ENCODE measurements at places on chromosomes 13 and 19.

DNA sequence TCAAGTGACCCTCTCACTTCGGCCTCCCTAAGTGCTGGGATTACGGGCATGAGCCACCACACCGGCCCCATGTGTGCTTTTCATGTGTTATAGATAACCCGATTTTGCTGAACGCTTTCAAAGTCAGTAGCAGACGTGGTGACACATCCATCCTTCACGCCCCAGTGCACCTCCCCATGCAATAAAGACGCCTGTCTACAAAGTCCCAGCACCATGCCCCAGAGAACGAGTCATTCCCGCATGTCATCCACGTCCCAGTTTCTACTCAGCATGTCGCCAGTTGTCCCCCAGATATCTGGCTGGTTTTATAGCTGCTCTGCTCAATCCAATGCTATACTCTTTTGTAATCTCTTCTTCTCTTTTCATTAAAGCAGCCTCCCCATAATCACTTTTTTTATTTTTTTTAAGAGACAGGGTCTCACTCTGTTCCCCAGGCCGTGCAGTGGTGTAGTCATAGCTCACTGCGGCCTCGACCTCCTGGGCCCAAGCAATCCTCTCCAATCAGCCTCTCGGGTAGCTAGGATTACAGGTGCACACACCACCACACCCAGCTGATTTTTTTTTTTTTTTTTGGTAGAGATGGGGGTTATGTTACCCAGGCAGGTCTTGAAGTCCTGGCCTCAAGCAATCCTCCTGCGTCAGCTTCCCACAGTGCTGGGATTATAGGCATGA lies 42.5 kb downstream of the DNM2 start:
- no peak for DNase-seq

- no peak for DNase-seq
These were observed 5.8 kb downstream of the PEG3 start for GRCh38 chr19:56834564-56835375.

GRCh38 chr13:107458269-107458668 lies 757.1 kb downstream of the LIG4 start:
- DNase-seq: no peak

DNA sequence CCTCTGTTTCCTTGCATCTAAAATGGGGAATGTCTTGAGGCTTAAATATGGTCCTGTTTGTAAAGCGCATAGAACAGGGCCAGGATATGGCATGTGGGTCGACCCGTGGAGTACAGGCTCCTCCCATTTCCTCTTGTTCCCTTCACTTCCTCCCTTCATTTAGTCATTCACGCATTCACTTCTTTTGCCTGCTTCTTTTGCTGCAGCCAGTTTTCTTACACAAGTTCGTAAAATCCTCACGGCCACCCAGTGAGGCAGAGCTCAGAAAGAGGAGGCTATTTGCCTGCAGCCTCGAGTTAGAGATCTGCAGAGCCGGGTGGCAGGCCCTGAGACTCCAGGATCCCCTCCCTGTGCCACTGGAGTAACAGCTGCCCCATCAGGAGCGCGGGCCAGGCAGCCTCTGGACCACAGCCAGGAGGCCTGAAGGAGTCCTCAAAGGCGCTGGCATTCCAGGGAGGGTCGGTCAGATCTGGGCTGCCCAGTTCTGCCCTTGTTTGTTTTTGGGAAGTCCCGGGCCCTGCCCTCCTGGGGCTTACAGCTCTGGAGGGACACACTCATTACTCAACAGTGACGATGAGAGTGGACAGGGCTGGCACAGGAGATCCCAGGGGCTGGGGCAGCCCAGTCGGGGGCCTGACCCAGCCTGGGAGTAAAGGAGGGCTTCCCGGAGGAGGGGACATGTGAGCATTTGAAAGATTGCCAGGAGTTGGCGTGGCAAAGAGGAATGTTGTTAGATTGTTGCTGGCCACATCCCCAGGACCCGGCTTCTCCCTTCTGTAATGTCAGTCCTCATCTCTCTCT lies 4.6 kb downstream of the PPP5C start:
- DNase-seq: peak; percentile 90

GRCh38 chr19:33691736-33692135 lies 70.0 kb downstream of the CHST8 start:
- DNase-seq: peak; percentile 39

- DNase-seq: no peak
These were observed 59.9 kb downstream of the LIG4 start for GRCh38 chr13:108155185-108156106.

DNA sequence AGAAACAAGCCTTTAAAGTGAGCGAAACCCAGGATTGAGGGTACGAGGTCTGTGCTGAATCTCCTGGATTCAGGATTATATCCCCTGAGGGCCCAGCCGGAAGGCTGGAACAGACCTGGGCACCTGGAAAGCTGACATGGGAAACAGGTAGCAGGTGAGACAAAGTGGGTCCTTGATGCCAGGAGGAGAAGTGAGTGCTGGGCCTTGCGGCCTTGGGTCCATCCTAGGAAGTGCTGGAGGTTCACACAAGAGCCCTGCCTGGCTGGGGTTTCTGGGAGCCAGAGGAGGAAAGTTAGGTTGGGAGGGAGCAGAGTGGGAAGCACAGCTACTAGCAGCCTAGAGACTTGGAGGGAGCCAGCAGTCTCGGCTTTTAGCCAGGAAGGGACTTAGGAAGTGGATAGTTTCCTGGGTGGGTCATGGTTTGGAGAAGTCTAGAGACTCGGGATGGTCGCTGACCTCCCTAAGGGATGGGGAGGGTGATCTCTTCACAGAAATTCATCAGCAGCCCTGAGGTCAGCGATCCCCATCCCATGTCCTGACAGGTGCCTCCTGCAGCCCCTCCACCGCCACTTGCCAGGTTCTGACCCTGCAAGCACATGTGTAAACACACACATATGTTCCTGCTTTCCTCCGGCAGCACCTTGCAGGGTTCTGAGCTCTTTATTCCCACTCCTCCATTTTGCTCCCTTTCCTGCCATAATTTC lies 29.4 kb upstream of the ZNF492 start:
- peak; percentile 30 for DNase-seq

DNA sequence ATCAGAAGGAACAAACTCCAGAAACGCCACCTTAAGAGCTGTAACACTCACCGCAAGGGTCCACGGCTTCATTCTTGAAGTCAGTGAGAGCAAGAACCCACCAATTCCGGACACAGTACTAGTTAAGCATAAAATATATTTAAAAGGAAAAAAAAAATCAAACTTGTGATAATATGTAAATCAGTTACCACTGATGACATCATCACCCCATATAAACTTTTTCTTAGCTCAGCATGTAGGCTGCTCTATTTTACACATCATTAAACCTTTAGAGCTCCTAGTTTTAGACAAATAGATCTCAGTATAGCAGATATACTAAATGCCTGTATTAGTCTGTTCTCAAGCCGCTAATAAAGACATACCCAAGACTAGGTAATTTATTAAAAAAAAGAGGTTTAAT lies 668.1 kb downstream of the PCDH9 start:
- DNase-seq: no peak

DNA sequence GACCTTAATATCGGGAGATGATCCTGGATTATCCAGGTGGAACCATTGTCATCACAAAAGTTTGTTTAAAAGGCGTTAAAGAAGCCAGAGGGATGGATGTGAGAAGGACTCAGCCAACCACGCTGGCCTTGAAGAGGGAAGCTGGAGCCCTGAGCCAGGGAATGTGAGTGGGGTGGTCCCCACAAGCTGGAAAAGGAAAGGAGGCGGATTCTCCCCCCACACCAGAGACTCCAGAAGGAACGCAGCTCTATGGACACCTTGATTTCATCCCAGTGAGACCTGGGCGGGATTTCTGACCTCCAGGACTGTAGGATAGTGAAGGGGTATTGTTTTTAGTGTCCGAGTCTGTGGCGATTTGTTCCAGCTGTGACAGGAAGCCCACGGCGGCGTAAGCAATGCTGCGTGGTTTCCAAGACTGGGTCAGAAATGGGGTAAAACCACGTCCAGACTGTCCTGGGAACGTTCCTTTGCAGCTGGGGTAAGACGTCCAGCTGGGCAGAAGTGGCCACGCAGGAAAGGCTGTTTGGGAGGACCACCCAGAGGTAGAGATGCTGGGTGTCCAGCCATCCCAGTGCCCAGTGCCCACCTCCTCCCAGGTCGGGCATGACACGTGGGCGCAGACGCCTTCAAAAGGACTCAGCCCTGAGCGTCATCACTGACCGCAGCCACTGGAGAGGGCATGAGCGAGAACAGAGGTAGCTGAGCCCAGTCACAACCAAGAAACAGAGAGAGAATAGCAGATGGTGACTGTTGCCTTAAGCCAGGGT lies 125.4 kb upstream of the USP29 start:
- DNase-seq: no peak

DNA sequence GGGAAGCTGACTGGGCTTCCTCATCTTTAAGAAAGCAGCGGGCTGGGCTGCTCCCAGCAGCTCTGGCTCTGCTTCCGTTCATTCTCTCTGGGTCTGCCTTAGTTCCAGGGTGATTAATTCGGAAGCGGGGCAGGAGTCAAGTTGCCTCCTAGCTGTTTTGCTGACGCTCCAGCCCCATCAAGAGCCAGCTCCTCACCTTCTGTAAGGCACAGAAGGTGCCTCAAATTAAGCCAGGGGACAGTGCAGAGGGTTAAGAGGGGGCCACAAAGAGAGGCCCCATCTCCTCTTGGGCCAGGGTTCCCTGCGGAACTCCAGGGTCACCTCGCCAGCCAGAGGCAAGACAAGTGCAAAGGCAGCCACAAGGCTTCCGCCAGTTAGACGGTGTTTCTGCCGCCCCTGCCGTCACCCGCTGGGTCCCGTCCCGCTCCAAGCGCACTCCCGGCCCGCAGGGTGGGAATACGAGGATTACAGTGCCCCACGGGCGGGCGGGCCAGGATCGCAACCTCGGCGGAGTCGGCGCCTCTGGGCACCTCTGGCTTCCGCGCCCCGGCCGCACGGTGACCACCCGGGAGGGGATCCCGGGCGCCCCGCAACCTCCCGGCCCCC lies 508 bp downstream of the SLC15A1 start:
- DNase-seq: no peak

DNA sequence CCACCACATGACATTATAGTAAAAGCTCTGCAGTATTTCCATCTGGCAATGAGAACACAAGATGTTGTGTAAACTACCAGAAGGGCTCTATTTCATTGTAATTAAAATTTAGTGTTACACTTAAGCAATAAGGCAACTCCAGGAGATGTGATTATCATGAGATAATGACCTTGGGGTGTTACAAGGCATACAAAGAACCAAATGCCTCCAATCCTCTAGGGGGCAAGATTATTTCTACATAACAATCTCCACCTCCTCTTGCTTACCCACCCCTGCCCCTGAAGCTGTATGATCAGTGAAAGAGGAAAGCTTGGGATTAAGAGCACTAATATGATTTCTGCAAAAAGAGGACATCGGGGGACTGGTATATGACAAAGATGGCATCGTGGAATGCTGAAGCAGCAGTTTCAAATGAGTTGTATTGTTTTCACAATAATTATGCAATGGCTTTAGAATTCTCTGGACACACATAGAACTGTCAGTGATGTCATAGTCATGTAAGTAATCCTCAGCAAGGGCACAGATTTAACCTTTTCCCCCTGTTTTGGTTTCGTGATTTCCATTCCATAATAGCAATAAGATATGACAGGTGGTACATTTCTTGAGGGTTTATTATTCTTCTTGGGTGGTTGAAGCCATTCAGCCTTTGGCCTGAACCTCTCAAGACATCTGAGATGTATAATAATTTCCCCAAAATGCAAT lies 295.3 kb downstream of the MZT1 start:
- no peak for DNase-seq

DNA sequence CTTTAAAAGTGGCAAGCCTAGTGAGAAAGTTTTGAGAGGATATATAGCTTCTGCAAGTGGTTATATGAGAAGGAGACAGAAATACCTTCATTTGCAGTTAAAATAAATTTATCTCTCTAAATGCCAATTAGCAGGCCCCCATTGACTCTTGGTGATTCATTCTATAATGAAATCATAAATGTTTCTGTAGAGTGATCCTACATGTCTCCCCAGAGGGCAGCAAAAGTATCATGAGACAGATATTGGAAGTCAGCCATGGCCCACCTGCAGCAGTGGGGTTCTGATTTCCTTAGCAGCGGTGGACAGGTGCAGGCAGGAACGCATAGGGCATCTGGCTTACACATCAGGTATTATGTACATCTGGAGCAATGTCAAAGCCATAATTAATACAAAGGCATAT lies 385.4 kb upstream of the SLC10A2 start:
- no peak for DNase-seq

GRCh38 chr19:50264483-50265186 lies 61.2 kb downstream of the MYH14 start:
- DNase-seq: no peak

- no peak for DNase-seq
These were observed 30.0 kb downstream of the TSSK6 start for GRCh38 chr19:19485161-19485997.

GRCh38 chr19:5557691-5558090 lies 10.1 kb downstream of the TINCR start:
- no peak for DNase-seq

DNA sequence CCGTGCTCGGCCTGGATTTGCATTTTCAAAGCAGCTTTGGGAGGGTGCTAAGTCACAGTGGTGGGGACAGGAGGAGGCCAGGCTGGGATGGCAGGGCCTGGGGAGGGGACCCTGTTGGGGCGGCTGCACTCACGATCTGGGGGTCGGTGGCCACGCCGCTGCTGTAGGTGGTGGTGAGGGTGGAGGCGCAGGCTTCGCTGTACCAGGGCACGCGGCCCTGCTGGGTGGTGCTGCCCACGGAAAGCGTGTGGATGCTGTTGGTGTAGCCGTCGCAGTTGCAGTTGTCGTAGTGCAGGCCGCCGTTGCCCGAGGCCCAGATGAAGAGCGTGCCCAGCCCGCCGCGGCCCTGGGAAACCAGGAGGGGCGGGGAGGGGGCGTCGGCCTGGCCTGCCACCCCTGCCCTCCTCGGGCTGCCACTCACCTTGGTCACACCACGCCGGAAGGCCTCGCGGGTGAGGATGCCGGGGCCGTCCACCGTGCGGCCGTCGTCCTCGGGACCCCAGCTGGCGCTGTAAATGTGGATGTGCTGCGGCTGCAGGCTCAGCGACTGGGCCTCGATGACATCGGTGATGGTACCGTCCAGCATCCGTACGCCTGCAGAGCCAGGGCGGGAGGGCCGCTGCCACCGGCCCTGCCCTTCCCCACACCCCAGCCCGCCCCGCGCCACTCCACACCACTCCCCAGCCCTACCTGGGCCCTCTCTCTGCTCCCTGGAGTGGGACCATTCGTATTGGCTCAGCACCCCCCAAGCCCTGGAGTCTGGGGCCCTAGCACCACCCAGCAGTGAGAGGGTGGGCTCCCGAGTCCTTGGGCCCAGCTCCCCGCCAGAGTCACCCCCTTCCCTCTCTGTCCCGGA lies 3.2 kb downstream of the PCSK4 start:
- no peak for DNase-seq

DNA sequence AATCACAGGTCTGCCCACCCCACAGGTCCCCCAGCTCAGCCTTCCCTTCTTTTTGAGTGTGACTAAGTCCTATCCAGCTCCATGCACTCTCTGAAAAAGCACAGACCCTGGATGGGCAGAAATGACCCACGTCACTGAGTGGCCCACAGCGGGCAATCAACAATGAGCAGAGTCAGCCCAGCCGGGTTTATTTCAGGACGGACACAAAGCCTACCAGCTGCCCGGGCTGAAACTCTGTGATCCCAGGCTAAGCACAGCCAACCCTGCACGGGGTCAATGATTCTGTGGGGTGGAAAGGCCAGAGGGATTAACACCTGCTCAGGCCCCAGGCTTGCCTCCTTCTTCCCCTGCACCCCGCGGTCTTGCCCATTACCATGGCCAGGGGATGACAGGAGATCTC lies 8.4 kb downstream of the NAPA start:
- no peak for DNase-seq

- no peak for DNase-seq
These were observed 256.9 kb downstream of the ZNF536 start for GRCh38 chr19:30629086-30629485.

GRCh38 chr13:24671386-24672113 lies 8.7 kb upstream of the ATP12A start:
- DNase-seq: peak; percentile 69

All from ascending aorta (tissue), 2 donors.